ENCODE measurements at places on chromosomes 1 and 21. TPM values are rescaled to one million over a fixed set of nuclear protein-coding genes. Genes with fewer than 3 reads are reported as not detected.

COL16A1 gene
- 5.1 TPM for total RNA-seq

OR2T33 gene
- not detected for total RNA-seq

TMCO2 gene
- total RNA-seq: not detected

RAB25 gene
- total RNA-seq: not detected

SLC35D1 gene
- total RNA-seq: 1.9 TPM

NDUFS2 gene
- total RNA-seq: 108 TPM

CRYAA gene
- total RNA-seq: not detected

RCAN1 gene
- total RNA-seq: 6.3 TPM

TMEM200B gene
- total RNA-seq: 23.9 TPM

AIRE gene
- not detected for total RNA-seq

RBP7 gene
- not detected for total RNA-seq

ACOT11 gene
- 3.9 TPM for total RNA-seq

KCNA2 gene
- total RNA-seq: not detected

ZMPSTE24 gene
- 23.2 TPM for total RNA-seq

ZNF593OS gene
- not detected for total RNA-seq

TACSTD2 gene
- not detected for total RNA-seq

POTED gene
- total RNA-seq: not detected

EFCAB7 gene
- total RNA-seq: 2.0 TPM

AKR7A3 gene
- total RNA-seq: not detected

IGSF3 gene
- total RNA-seq: 36.0 TPM

LIN28A gene
- not detected for total RNA-seq

RPAP2 gene
- total RNA-seq: 16.3 TPM

LYPD8 gene
- not detected for total RNA-seq

PAQR6 gene
- total RNA-seq: not detected

ELF3 gene
- 255 TPM for total RNA-seq

NGF gene
- not detected for total RNA-seq

UTS2 gene
- not detected for total RNA-seq

Data from Caki2 (cell line).